ENCODE measurements at places on chromosomes 6 and 20.

DNA sequence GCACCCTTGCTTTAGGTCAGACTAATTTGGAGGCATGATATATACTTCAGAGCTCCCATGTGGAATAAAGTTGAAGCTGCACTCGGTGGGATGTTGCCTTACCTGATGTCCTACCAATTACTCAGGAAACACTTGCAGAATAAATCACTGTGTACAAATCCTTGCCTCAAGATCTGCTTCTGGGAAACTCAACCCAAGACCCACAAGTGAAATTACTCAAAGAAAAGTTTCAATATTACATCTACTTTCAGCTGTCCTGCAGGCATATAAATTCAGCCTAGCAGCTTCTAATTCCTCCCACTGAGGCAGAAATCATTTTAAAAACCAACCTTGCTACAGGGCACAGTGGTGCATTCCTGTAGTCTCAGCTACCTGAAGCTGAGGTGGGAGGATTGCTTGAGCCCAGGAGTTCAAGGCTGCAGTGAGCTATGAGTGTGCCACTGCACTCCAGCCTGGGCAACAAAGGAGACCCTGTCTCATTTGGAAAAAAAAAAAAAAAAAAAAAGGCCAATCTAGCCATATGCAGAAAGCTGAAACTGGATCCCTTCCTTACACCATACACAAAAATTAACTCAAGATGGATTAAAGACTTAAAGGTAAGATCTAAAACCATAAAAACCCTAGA is 20.7 kb upstream of the DCDC2 start:
- DNase-seq, result no peak

DNA sequence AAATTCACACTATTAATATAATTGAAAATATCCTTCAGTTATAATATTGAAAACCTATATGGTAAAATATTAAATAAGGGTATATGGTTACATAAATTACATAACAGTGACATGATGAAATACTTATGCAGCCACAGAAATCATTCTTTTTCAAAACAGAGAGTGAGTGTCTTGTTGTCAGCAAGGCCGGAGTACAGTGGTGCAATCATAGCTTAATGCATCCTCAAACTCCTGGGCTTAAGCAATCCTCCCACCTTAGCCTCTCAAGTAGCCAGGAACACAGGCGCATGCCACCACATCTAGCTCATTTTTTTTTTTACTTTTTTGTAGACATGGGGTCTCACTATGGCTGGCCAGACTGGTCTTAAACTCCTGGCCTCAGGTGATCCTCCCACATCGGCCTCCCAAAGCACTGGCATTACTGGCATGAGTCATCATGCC is 40.4 kb downstream of the FAM8A1 start:
- no peak for DNase-seq

DNA sequence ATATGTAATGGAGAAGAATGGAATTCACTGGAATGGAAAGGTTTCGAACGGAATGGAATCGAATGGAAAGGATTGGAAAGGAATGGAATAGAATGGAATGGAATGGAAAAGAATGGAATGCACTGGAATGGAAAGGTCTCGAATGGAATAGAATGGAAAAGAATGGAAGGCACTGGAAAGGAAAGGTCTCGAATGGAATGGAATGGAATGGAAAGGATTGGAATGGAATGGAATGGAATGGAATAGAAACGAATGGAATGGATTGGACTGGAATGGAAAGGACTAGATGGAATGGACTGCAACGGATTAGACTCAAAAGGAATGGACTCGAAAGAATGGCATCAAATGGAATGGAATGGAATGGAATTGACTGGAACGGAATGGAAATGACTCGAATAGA is 20.5 kb upstream of the DEFB115 start:
- no peak for DNase-seq

GRCh38 chr6:87197547-87197946 is 42.2 kb downstream of the ZNF292 start:
- no peak for DNase-seq

DNA sequence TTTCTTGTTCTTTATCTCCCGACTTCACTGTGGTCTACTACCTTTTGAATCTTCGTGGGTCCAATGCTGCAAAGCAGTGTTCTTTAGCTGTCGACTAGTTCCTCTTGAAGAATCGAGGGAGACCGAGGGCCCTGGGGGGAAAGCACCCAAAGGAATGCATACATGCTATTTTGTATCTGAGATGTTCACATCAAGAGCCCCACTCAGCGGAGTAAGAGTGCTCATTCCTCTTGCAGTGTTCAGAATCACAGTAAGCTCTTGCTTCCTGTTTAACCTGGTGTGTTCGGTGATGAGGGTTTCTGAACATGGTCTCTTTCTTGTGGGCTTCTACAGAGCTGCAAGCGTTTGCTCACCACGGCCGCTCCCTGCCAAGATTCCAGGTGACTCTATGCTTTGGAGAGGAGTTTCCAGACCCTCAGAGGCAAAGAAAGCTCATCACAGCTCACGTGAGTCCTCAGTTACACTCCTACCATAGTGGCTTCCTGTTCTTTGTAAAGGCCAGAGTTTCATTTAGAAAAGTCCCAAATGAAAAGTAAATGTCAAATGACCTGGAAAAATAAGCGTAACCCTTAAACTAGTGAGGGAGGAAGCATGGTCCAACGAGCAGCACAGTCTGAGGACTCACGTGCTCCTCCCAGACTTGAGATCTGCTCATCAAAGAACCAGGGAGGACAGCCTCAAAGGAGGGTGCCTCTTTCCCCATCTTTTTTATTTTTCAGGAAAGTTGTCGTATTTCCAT is 13.3 kb downstream of the IRF4 start:
- DNase-seq, result no peak

- no peak for DNase-seq
These were observed 44.9 kb upstream of the PKHD1 start for GRCh38 chr6:52132292-52132691.
